ENCODE measurements at places on chromosomes 11 and 22.

DNA sequence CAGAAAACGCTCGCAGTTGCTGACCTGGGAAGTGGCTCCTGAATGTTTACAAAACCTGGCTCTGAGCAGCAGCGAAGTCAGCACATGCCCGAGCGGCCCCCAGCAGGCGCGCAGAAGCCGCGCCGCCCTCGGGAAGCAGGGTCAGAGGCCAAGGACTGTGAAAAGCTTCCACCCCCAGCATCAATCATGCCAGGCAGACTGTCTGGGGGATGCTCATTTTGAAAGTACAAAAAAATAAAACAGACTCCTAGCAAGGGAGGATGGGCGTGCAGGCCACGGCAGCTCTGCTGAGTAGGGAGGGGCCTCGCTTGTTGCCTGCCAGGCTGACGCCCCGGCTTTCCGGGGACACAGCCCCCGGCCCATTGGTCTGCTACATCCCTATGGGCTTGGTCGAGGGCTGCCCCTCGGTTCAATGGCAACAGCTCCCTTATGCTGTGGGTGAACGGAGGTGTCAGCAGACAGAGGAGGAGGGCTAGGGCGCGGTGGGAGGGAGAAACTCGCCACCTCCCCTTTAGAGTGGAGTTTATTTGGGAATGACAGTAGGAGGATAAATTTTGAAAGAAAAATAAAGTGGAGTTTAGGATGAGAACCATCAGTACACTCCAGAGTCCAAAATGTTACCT lies 37.7 kb upstream of the GNB1L start:
- DNase-seq, result peak; percentile 80

DNA sequence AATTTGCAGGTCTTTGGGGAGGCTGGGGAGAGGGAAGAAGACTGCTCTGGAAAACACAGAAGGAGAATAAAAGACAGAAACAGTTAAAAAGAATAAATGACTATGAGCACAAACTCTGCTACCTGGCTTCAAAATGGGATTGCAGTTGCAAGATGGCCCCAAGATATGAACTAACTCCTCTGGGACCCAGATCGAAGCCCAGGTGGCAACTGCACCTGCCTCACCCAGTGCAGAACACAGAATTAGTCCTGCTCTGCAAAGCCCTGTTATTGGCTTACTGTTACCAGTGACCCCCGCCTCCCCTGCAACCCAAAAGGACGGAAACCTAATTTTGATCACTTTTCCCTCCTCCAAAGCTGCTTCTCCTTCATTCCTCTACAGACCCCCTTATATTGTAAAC lies 35.9 kb upstream of the POU2AF1 start:
- no peak for DNase-seq

DNA sequence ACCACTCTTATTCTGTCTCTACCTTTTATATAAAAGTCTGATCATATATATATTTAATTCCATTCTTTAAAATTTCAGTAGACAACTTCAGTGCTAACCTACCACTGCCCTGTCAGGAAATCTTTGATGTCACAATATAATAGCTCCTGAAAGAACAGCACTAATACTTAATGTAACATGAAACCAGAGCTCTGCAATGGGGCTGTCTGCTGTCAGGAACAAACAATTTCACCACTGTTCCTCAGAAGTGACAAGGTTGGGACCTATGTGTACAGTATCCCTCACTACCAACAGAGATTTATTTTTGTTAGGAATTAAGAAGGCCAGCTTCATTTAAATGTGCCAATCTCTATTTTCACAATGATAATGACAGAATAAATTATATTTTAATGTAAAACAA lies 165.5 kb upstream of the C11orf58 start:
- DNase-seq, result no peak

DNA sequence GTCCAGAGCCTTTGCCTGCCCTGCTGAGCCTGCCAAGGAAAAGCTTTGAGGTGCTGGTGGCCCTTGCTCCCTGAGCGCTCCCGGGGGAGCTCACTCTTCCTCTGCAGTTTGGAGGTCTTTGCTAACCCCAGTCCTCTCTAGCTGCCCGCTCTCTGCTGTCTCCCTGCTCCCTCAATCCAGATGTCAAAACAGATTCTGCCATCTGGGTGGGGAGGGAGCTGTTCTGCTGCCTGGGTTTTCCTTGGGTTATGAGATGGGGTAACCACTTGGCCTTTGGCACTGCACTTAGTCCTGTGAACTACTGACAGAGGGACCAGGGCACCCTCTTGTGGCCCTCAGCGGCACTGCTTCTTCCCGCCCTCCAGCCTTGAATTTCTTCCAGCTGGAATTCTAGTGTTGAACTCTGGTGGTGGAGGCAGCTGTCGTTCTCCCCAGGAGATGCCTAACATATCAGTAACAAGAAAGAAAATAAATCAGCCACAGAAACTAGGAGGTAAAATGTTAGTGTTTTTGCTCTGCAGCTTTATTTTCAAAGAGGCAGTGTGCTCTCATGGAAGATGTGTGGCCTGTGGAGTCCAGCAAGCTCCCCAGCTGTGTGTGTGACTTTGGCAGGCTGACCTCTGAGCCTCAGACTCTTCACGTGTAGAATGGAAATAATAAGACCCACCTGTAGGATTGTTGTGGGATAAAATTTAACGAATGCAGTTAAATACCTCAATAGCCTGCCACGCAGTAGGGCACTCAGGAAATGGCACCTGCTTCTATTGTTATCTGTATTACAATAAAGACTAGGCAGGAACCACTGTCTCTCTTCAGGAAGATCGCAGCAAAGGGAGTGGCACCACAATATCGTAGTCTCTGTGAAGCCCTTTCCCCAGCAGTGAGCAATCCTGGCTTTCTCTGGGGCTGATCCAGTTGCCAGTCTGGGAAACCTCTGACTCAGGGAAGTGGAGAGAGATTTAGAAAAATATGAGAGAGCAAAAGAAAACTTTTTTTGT lies 23.4 kb downstream of the ARFGAP2 start:
- peak; percentile 76 for DNase-seq

DNA sequence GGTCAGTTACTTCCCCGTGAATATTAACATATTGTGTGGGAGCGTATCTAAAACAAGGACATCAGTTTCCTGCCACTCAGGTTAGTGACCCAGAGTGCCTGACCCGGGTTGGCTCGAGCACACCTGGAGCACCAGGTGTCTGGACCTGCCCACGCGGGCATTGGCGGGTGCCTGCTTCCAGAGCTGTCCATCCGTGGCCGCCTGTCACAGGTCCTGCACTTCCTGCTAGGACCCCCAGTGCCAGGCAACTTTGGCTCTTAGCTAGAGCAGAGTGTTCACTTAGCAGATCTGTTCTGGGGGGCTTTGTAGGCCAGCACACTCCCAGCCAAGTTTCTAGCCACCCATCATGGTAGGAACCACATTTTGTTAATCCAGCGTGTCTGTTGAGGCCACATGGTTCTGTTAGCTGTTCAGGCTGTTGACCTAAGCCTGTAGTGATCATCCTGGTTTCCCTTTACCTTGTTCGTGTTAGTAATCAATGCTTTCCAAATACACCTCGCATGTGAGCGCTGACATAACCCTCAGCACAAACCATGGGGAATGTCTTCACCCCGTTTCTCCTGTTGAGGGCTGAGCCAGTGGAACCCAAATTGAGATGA lies 29.5 kb downstream of the MOV10L1 start:
- DNase-seq, result no peak

- no peak for DNase-seq
Measured at GRCh38 chr22:23404689-23405365, 175.3 kb downstream of the IGLL1 start.

DNA sequence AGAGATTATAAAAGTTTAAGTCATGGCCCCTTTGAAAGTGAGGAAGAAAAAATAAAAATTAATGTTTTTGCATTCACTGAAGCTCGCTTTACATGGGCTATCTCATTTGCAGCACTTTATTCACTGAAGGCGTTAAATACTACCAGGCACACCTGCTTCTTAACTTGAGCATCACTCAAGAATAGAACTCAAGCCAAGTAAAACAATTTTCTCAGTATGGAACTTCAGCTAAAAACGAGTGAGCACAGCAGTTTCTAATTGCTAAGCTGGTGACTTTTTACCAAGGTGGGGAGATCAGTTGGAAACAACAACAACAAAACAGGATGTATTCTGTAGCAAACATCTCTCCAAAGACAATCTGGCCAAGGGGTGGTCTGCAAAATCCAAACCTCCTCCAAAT lies 405.6 kb downstream of the RAB38 start:
- DNase-seq, result no peak

GRCh38 chr11:65390996-65391395 lies 4.6 kb downstream of the FRMD8 start:
- no peak for DNase-seq

- peak; percentile 64 for DNase-seq
Measured at GRCh38 chr22:33579448-33580093, 340.7 kb downstream of the LARGE1 start.
